Occipital lobe (tissue), 3 donors: ENCODE measurements at places on chromosomes 3 and 15.
A peak's percentile ranks its signal among the peaks of the same experiment; 100 is the strongest.

DNA sequence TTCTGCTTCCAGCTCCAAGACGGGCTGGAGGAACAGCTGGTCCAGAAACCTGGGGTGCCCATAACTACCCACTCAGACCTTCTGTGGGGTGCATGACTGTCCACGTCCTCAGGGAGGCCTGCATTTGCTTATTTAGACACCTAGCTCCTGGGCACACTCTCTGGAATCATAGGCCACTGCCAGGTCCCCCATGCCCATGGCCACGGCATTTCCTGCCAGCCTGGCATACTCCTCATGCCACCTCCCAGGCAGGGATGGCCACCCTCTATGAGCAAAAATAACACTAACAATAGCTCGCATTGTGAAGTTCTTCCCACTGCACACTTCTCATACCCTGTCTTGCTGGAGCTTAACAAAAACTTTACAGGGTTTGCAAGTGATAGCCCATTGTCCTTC lies 166.9 kb upstream of the TPM1 start:
- DNase-seq = no peak

DNA sequence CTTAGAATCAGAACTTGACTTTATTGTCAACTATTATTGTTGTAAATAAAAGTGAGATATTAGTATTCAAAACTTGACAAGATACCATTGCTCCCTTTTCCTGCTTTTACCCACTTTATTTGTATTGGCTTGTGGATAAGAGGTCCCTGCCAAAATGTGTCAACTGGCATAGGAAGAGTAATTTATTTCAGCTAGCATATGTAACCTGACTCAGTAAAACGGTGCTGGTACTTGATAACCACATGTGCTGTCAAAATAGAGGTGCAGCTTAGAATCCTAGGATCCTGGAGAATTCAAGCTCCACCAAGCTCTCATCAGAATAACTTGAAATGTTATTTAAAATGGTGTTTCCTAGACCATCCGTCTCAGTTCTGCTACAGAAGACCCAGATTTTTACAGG lies 90.2 kb upstream of the TGFBR2 start:
- DNase-seq = no peak

- peak; percentile 45 for DNase-seq
Observed at GRCh38 chr3:127761441-127761801, 60.9 kb downstream of the MGLL start.

- no peak for DNase-seq
Observed at GRCh38 chr3:138429665-138430064, 4.8 kb upstream of the ESYT3 start.

- no peak for DNase-seq
Observed at GRCh38 chr3:172918165-172918564, 167.6 kb downstream of the ECT2 start.

- DNase-seq = no peak
Observed at GRCh38 chr15:65796610-65797078, 4.6 kb upstream of the DENND4A start.

DNA sequence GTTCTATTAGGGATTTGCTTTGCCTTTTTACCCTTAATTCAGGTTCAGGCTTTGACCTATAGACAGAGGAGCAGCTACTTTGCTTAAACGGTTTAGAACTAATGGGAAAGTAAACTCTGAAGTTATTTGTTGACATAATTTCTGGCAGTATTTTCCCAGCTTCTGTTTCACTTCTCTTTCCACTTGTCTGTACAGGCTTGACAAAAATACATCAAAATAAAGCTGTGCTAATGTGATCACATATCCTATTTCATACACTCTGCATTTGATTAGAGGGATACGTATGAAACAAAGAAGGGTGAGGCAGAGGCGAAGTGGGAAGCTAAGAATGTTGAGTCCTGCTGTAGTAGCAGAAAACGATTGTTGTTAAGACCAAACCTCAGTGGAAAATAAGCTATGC lies 389.1 kb upstream of the RARB start:
- no peak for DNase-seq

GRCh38 chr15:69725957-69726356 lies 273.3 kb downstream of the RPLP1 start:
- no peak for DNase-seq

DNA sequence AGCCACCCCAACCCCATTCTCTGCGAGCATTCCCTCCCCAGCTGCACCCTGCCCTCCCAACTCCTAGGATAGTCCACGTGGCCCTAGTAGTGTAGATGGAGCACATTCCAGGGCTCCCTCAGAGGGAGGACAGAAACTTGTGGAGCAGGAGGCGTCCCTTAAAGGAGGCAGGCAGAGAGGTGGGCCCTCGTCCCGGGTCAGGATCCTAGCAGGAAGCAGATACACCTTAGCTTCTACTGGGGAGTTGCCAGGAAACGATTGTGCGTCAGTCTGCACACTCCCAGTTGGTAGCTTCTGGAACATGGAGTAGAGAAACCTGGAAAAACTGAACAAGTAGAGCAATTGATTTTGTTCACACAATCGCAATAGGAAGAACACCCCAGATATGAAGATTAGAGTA lies 43.9 kb upstream of the KLHL25 start:
- no peak for DNase-seq

- DNase-seq = no peak
Observed at GRCh38 chr3:64852738-64853137, 164.9 kb upstream of the ADAMTS9 start.

GRCh38 chr3:184489268-184489841 lies 72.2 kb upstream of the EPHB3 start:
- DNase-seq = no peak

DNA sequence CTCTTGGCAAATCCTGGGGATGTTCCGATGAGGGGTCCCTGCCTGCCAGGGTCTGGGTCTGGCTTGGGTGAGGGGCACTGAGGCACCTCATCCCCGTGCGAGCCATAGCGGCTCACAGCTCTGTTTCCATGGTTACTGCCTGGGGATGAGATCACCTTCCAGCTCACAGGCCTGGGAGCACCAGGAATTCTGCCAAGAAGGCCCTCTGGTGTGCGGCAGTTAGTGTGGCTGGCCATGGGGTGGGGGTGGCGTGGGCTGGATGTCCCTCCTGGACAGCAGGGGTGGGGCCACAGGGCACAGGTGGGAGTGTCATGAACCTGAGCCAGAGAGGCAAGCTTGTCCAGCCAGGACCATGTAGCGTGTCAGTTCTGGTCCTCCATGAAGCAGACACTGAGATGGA lies 22.1 kb upstream of the PRR23E start:
- peak; percentile 22 for DNase-seq

DNA sequence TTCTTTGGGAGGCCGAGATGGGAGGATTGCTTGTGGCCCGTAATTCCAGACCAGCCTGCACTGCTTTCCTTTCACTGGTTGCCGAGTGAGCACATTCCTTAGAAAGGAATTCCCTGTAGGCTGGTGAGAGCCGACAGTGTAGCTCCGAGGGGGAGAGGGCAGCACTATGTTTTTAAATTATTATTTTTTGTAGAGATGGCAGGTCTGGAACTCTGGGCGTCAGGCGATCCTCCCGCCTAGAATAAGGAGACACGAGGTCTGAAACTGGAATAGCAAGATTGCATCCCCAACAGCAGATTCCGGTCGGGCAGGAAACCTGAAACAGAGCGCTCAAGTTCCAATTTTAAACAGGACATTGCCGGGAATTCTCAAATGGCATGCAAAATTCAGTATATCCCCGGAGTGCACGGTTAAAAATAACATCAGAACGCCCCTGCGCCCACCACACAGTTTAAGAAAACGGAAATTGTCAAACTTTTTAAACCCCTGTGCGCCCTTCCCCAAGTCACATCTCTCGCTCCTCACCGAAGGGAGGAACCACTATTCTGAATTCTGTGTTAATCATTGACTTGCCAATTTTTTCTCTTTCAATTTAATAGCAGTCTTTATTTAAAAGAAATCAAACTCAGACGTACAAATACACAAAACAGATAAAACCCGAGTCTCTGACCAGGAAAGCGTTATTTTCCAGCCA lies 643 bp upstream of the RNU5B-1 start:
- DNase-seq = peak; percentile 35

- DNase-seq = no peak
Observed at GRCh38 chr3:53140847-53141845, 10.9 kb upstream of the RFT1 start.

GRCh38 chr3:152858170-152858800 lies 23.4 kb downstream of the P2RY1 start:
- DNase-seq = no peak

DNA sequence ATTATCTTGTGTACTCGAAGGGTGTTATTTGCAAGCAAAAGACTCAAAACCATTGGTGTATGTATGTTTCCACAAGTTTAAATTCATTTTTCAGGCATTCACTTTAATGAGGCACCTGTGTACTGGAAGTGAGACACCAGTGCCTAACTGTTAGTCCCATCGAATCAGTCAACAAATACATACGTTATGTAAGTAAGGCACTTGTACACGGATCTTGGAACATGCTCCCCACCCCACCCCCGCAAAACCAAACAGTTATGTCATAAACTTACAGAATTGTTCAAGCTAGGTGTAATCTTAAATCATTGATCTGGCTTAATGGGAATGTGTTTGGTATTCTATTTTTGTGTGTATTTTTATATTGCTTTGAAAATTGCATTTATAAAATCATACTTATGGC lies 17.1 kb downstream of the LRRC28 start:
- DNase-seq = no peak

DNA sequence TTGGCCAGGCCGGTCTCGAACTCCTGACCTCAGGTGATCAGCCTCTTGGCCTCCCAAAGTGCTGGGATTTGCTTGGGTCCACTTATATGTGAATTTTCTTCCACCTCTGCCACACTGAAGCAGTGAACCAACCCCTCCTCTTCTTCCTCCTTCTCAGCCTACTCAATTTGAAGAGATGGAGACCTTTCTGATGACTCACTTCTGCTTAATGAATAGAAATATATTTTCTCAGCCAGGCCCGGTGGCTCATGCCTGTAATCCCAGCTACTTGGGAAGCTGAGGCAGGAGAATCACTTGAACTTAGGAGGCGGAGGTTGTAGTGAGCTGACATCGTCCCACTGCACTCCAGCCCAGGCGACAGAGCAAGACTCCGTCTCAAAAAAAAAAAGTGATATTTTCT lies 46.8 kb upstream of the GATM start:
- no peak for DNase-seq

DNA sequence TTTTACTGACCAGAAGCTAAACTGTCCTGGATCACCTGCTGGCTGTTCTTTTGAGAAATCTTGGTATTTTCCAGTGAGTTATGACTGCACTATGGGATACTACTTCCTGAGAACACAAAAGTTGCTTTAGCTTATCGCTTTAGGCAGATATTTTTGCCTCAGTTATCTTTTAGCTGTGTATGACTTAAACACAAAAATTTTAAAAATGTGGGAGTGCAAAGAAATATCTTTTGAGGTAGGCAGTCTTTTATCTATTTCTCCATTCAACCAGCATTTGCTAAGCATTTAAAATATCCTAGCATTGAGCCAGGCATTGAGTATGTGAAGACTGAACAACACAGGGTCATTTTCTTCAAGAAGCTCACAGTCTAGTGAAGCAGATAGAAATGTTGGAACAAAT lies 981.9 kb downstream of the FHIT start:
- DNase-seq = no peak

DNA sequence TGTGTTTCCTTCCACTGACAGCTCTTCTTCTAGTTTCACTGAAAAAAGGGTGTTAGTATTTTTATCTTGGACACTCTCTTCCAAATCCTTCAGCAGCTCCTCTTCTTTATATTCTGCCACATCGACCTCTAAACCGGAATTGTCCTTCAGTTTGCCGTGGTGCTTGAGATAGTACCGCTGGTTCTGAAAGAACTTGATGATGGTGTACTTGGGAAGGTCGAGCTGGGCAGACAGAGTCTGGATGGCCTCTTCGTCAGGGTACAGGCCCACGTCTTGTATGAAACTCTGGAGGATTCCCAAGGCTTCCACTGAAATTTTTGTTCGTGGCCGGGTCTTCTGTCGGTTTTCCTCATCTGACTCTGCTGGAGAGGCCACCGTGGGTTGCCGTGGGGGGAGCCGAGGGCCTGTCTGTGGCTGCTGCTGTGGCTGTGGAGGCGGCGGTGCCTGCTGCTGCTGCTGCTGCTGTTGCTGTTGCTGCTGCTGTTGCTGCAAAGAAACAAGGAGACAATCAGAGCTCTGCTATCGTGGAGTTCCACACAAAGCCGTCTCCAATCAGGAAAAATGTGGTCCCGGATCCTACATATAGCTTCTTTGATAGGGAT lies 75.8 kb downstream of the SATB1 start:
- DNase-seq = no peak

- DNase-seq = no peak
Observed at GRCh38 chr3:16140116-16140893, 34.2 kb upstream of the GALNT15 start.

GRCh38 chr15:68028888-68029207 lies 25.3 kb upstream of the PIAS1 start:
- no peak for DNase-seq

DNA sequence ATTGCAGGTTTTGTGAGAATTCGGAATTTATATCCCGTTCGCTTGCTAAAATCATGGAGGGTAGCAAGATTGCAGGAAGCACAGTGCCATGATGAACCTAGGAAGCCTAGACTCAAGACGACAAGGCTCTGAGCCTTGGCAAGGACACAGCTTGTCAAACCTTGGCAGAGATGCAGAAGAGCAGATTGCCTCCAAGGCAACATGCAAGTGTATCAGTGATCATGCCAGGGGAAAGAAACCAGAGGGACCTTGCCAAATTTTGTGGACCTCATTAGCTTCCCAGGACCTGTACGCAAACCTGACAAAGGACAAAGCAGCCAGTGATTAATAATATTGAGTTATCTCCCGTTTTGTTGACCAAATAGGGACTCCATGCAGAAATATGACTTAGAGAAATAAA lies 159.7 kb downstream of the GOLIM4 start:
- no peak for DNase-seq

GRCh38 chr3:77707281-77707680 lies 667.4 kb downstream of the ROBO2 start:
- no peak for DNase-seq

DNA sequence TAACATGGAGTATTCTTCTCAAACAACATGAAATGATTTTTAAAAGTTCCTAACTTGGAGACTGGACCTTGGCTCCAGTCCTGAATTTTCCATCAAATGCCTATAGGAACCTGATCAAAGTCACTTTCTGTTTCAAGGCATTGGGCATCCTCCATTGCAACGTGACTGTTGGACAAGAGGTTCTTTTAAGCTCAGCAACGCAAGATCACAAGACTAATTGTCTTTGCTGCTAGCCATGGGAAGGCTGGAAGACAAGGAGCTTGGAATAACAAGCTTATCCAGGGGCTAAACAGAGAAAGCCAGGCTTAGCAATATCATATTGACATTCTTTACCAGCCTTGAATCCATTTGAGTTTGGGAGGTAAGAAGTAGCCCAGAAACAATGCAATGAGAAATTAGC lies 48.3 kb downstream of the SST start:
- DNase-seq = no peak

DNA sequence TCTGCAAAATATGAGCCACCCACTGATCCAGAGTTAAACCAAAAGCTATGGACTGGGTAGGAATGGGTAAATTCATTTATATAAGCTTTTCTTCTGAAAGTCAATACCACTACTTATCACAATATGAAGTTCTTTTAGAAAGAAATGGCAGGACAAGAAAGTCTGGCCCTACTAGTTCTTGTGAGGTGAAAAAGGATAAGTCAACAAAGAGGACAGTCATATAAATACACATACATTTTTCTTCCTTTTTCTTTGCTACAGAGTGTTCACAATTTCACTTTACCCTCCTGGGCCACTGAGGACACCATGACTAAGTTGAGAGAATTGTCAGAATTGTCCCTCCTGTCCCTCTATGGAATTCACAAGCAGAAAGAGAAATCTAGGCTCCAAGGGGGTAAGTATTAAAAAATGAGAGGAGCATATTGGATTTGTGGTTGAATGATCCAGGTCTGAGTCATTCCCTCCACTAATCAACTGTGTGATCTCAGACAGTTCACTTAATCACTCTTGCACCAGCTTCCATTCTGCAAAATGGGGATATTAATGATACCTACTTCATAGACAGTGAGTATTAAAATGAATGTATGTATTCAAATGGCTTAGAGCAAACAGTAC lies 27.6 kb downstream of the ACP3 start:
- no peak for DNase-seq
